Trophoblast cell (in vitro differentiated cells and primary cell): ENCODE measurements at places on chromosomes 2 and 18.

DNA sequence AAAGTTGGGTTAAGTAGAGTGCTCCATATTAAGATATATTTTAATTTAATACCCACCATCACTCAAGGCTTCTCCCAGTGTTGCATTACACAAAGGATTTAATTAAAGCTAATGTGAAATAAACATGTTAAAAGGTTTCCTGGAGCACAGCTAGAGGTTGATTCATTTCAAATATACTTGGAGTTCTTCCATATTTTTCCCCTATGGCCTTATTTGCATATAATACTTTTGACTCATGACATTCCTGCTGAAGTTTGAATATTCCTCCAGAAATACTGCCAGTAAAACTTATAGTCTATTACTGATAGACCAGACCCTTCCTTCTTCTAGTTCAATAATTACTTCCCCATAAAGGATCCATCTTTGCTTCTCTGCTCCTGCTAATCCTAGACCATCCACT is 227.5 kb downstream of the GULP1 start:
- no peak for DNase-seq

DNA sequence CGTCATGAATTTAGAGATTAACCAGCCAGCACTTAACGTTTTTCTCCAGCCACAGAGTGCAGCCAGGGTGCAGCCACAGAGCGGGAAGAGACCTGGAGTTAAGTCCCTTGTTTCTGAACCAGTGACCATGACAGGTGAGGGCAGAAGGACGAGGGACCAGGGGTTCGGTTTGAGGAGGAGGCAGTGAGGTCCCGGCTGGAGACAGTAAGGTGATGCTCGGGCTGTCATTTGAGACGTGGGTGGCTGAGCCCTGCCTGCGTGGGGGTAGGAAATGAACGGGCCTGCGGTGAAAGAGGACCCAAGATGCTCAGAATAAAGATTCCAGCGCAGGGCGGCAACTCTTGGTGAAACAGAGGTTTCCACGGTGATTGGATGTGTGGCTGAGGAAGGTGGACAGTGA is 205.9 kb downstream of the SNTG2 start:
- no peak for DNase-seq

- no peak for DNase-seq
Observed at GRCh38 chr2:12844511-12844910, 127.8 kb downstream of the TRIB2 start.

GRCh38 chr2:196390243-196391148 is 219.1 kb upstream of the STK17B start:
- peak; percentile 36 for DNase-seq

DNA sequence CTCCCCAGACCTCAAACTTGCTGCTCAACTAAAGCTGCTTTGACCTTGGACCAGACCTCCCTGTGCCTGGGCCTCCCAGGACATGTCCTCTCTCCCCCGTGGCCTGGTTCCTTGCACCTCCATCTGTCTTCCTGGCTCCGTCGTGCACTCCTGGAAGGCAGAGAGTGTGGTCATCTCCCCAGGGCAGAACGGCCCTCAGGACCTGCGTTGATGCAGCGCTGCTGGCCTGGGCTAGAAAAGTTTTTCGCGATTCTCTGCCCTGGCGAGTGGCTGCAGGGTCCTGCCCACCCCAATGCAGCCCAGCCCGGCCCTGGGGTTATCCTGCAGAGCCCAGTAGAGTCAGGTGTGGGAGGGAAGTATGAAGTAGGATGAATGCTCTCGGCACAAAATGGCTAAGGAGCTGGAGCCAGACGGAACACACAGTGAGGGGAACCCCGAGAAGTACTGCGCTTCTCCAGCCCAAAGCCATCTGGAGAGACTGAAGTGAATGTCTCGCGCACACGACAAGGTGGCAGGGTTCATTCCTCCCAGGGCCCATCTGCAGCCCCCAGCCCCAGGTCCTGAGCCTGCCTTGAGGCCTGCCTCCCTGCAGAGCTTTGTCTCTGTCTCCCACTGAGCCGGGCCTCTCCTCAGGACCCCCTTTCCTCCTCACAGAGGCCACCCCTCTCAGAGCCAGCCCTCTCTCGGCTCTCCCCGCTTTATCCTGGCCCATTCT is 41.7 kb downstream of the ATOH8 start:
- DNase-seq, result no peak

- no peak for DNase-seq
Observed at GRCh38 chr2:238431-238830, 25.4 kb downstream of the SH3YL1 start.

GRCh38 chr18:37572736-37573135 is 7.1 kb upstream of the CELF4 start:
- no peak for DNase-seq

DNA sequence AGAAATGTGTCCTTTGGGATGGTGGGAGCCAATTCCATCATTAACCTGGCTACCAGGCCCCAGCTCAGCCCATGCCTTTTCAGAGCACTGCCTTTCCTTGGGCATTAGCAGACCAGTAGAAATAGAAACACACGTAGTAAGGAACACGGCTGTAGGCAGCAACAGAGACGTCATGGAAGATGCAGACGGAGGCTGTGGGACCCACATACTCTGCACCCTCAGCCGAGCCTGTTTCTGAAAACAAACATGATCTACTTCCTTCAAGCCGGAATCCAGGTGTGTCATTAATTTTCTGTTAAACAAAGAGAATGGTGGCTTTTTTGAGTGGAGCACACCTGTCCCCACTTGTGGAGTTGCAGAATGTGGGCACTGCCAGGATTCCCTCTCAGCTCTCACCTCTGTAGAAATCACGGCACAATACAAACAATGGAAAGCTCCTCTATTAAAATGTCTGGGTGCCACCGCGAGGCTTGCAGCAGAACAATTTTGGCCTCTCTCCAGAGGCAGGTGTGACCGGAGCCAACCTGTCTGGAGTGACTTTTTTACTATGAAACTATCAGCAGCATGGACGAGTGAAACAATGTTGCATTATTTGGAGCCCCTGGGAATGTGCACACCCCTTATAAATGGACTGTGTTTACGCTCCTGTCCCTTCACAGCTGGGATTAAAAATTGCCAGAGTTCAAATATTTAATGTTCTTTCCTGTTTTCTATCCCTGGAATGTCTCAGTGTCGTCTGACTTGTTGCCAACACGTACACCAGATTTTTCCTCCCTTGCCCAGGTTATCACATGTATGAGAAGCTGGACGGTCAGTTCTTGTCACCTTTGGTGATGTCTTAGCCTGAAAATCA is 31.7 kb downstream of the SPP2 start:
- DNase-seq, result no peak
